ENCODE measurements at places on chromosomes 7 and 10. TPM values are rescaled to one million over a fixed set of nuclear protein-coding genes. Genes with fewer than 3 reads are reported as not detected.

GRCh38 chr10:119190353-119190752, 11.7 kb upstream of the PRDX3 start:
- no peak for DNase-seq
- H3K27me3 ChIP-seq: no peaks in the 10 kb centered on the region
- no peak overlapping the region for H3K4me3 ChIP-seq
- H3K4me1 ChIP-seq: peaks cover 25% of the 10 kb centered on the region
- no peaks in the 10 kb centered on the region for H3K36me3 ChIP-seq
- peak overlapping the region; percentile 50 for H3K27ac ChIP-seq

GRCh38 chr10:50407076-50407801, 155.9 kb upstream of the ASAH2 start:
- H3K27ac ChIP-seq: peak overlapping the region; percentile 10
- no peaks in the 10 kb centered on the region for H3K27me3 ChIP-seq
- H3K36me3 ChIP-seq: no peaks in the 10 kb centered on the region
- no peak overlapping the region for H3K4me3 ChIP-seq
- DNase-seq: no peak

GRCh38 chr7:76050545-76050944, 2.6 kb downstream of the MDH2 start:
- H3K27ac ChIP-seq: peak overlapping the region; percentile 70
- no peak for DNase-seq
- no peaks in the 10 kb centered on the region for H3K27me3 ChIP-seq
- peaks cover 19% of the 10 kb centered on the region for H3K36me3 ChIP-seq
- H3K4me1 ChIP-seq: peaks cover 37% of the 10 kb centered on the region
- peak overlapping the region; percentile 65 for H3K4me3 ChIP-seq

Gene RBP4
- 30.3 TPM for total RNA-seq

DNA sequence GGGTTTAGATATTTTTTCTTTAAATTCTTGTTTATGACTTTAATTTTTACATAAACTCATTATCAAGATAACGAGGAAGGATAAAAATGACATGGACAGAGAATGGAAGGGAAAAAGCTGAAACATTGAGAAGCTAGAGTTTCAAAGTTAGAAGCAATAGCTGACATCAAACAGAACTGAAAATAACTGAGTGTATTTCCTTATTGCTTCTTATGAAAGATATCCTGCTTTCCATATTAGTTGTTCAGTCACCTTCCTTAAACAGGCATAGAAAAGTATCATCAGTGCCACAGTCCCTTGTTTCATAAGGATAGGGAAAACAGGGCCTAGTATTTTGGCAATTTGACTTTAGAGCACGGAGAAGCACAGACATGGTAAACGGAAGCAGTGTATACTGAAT, 460.5 kb upstream of the GHITM start:
- DNase-seq: no peak
- H3K4me3 ChIP-seq: no peak overlapping the region
- H3K4me1 ChIP-seq: peaks cover 13% of the 10 kb centered on the region
- H3K36me3 ChIP-seq: no peaks in the 10 kb centered on the region
- H3K27ac ChIP-seq: no peak overlapping the region

Gene ARMC3
- 2.0 TPM for total RNA-seq

DNA sequence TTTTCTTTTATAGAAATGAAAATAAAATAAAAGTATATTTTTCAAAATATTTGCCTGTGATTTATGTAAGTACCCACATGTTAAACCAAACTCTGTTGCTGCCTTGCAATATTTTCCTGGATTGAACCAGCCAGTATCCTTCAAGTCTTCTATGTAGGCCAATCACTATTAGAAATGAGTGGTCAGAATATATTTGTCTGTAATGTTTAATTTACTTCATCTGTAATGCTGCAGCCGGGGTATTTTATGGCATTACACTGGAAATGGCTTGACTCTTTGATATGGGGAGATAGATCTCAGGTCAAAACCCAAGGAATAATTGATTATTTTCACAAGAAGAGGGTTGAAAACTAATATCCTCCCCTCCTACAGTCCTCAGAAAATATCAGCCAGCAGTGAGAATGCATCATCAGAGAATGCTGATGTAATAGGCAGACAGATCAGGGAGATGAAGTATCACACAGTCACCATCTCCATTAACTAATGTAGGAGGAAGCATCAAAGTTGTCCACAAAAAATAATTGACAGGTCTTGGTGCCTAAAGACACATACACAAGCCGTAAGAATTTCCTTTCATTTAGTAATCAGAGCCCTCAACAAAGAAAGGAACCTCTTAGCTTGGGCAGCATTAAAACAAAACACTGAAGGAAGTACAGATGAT, 82.5 kb downstream of the VWDE start:
- DNase-seq: no peak
- H3K27me3 ChIP-seq: no peaks in the 10 kb centered on the region
- peaks cover 5% of the 10 kb centered on the region for H3K4me1 ChIP-seq
- no peak overlapping the region for H3K27ac ChIP-seq
- H3K4me3 ChIP-seq: no peak overlapping the region

- H3K36me3 ChIP-seq: no peaks in the 10 kb centered on the region
- no peaks in the 10 kb centered on the region for H3K27me3 ChIP-seq
- no peaks in the 10 kb centered on the region for H3K4me1 ChIP-seq
- no peak overlapping the region for H3K4me3 ChIP-seq
- no peak for DNase-seq
- H3K27ac ChIP-seq: no peak overlapping the region
These were observed 462.8 kb upstream of the ZWINT start for GRCh38 chr10:56823849-56824248.

GRCh38 chr7:84502239-84502638, 307.6 kb upstream of the SEMA3A start:
- no peaks in the 10 kb centered on the region for H3K4me1 ChIP-seq
- H3K36me3 ChIP-seq: no peaks in the 10 kb centered on the region
- peaks cover 8% of the 10 kb centered on the region for H3K27me3 ChIP-seq

DNA sequence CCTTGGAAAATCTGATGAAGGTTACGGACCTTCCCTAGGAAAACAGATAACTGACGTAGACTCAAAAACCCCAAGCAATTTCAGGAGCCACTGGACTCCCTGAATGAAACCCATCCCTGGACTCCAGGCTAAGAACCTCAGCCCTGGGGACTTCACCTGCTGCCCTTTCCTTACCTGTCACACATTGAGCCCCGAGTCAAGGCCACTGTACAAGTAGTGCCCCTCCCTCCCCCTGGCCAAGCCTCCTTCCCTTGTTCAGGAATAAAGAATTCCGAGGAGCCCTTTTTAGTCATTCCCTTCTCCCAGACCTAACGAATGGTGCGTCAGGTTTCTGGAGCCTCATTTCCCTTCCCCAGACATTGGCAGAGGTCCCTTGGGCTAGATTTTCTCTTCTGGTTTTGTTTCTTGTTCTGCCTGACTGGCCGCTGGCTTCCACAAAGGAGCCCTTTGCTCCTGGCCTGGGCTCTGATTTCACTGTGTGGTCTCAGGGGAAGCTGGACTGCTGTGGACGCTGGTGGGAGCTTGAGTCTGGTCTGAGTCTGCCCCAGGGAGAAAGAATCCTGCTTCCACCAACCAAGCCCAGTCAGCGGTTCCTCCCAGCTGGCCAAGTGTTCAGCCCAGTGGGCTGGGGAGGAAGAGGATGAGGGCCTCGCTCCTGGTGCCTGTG, 31.7 kb downstream of the ZNF775 start:
- H3K27me3 ChIP-seq: no peaks in the 10 kb centered on the region
- H3K36me3 ChIP-seq: peaks cover 13% of the 10 kb centered on the region
- peaks cover 31% of the 10 kb centered on the region for H3K4me1 ChIP-seq
- DNase-seq: no peak
- H3K27ac ChIP-seq: no peak overlapping the region
- peak overlapping the region; percentile 31 for H3K4me3 ChIP-seq

Gene CALY
- total RNA-seq: 3.6 TPM

GRCh38 chr10:5684971-5685763, 529 bp downstream of the TASOR2 start:
- H3K36me3 ChIP-seq: no peaks in the 10 kb centered on the region
- peak overlapping the region; percentile 98 for H3K4me3 ChIP-seq
- DNase-seq: no peak
- peaks cover 4% of the 10 kb centered on the region for H3K27me3 ChIP-seq

- no peak overlapping the region for H3K4me3 ChIP-seq
- H3K27ac ChIP-seq: no peak overlapping the region
- peaks cover 3% of the 10 kb centered on the region for H3K27me3 ChIP-seq
- DNase-seq: no peak
- no peaks in the 10 kb centered on the region for H3K4me1 ChIP-seq
These were observed 112.3 kb downstream of the VWC2 start for GRCh38 chr7:49885593-49886285.

DNA sequence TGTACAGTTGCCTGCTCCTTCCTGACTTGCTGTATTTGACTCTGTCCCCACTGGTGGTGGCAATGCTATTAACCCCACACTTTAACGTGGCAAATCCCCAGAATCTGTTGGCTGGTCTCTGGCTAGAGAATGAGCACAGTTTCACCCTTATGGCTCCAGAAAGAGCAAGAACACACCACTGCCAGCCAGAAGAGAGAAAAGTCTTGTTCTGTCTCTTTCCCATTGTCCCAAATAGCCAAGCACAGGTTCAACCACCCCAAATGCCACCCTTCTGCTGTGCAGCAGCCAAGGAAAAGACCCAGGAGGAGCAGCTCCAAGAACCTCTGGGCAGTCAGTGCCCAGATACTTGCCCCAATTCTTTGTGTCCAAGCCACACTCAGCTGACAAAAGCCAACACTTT, 11.3 kb downstream of the SLC16A9 start:
- no peak for DNase-seq
- peaks cover 7% of the 10 kb centered on the region for H3K4me1 ChIP-seq
- H3K36me3 ChIP-seq: peaks cover 9% of the 10 kb centered on the region
- H3K4me3 ChIP-seq: no peak overlapping the region

DNA sequence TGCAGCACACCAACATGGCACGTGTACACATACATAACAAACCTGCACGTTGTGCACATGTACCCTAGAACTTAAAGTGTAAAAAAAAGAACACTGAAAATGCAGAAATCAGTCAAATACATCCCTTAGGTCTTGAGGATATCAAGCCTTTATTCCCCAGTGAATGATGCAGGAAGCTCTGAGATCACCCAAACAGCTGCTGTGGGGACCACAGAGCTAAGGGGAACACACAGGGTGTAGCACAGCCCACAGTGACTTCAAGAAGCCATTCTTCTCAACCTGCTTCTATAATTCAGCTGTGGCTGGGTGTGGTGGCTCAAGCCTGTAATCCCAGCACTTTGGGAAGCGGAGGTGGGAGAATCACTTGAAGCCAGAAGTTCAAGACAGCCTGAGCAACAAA, 314.9 kb downstream of the CALN1 start:
- H3K4me1 ChIP-seq: peaks cover 13% of the 10 kb centered on the region
- H3K36me3 ChIP-seq: no peaks in the 10 kb centered on the region
- peak; percentile 4 for DNase-seq
- no peaks in the 10 kb centered on the region for H3K27me3 ChIP-seq

- H3K36me3 ChIP-seq: no peaks in the 10 kb centered on the region
- DNase-seq: no peak
- no peak overlapping the region for H3K27ac ChIP-seq
- H3K4me3 ChIP-seq: no peak overlapping the region
These were observed 16.6 kb upstream of the FAM170B start for GRCh38 chr10:49150426-49150825.

Gene CYP3A7
- total RNA-seq: 0.46 TPM

DNA sequence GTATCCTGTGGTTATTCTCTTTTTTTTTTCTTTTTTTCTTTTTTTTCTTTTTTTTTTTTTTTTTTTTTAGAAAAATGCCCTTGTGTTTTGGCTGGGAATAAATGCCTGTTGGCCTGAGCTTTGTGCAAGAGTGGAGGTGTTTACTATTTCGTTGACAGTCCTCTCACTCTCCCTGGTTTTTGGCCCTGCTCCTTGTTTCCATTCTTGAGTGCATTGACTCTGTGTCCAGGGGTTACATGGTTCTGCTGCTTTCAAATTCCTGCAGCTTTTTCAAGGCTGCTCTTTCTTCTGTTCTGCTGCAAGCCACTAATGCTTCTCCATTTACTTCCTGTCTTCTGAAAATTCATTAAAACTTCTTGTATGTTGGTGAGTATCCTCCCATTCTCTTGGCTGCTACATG, 59.7 kb upstream of the TBX20 start:
- no peaks in the 10 kb centered on the region for H3K36me3 ChIP-seq
- DNase-seq: no peak
- no peak overlapping the region for H3K4me3 ChIP-seq
- H3K27me3 ChIP-seq: peaks cover 5% of the 10 kb centered on the region

Gene GRM3
- total RNA-seq: 0.46 TPM

Gene NRCAM
- 41.0 TPM for total RNA-seq

DNA sequence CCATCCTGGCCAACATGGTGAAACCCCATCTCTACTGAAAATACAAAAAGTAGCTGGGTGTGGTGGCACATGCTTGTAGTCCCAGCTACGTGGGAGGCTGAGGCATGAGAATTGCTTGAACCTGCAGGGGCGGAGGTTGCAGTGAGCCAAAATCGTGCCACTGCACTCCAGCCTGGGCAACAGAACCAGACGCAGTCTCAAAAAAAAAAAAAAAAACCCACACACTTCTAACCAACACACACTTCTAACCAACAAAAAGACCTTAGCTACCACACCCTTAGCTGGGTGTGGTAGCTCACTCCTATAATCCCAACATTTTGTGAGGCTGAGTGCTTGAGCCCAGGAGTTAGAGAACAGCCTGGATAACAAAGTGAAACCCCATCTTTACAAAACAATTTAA, 33.9 kb upstream of the SPOCK2 start:
- H3K4me1 ChIP-seq: peaks cover 15% of the 10 kb centered on the region
- DNase-seq: no peak
- H3K4me3 ChIP-seq: no peak overlapping the region
- peaks cover 22% of the 10 kb centered on the region for H3K36me3 ChIP-seq
- no peak overlapping the region for H3K27ac ChIP-seq

DNA sequence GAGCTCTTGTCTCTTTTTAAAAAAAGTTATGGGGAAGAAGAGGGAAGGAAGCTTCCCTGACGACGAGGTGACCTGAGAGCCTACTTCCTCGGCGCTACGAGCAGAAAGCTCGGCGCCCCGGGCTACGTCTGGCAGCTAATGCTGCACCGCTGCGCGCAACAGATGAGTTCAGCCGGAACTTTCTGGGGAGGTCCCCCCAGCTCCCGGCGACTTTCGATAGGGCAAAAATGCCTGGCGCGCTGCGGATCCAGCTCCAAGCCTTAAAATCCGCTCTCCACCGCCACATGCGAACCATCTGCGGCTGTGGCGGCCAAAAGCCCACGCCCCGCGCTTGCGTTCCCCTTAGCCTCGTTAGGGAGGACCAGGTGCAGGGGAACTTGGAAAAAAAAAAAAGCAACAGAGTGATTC, 621 bp downstream of the P4HA1 start:
- peak overlapping the region; percentile 94 for H3K4me3 ChIP-seq
- peaks cover 27% of the 10 kb centered on the region for H3K4me1 ChIP-seq
- peak; percentile 79 for DNase-seq
- H3K27me3 ChIP-seq: no peaks in the 10 kb centered on the region

GRCh38 chr7:143901332-143901667, 676 bp downstream of the TCAF1 start:
- H3K27me3 ChIP-seq: no peaks in the 10 kb centered on the region
- DNase-seq: no peak
- peak overlapping the region; percentile 91 for H3K27ac ChIP-seq

GRCh38 chr10:84845628-84846261, 517.4 kb downstream of the CCSER2 start:
- peaks cover 18% of the 10 kb centered on the region for H3K4me1 ChIP-seq
- H3K27ac ChIP-seq: no peak overlapping the region
- no peak for DNase-seq
- H3K27me3 ChIP-seq: no peaks in the 10 kb centered on the region
- no peak overlapping the region for H3K4me3 ChIP-seq

- H3K27ac ChIP-seq: no peak overlapping the region
- DNase-seq: no peak
- H3K36me3 ChIP-seq: no peaks in the 10 kb centered on the region
These were observed 62.7 kb upstream of the CREB5 start for GRCh38 chr7:28349637-28350036.

Data from type B pancreatic cell (in vitro differentiated cells).